ENCODE measurements at places on chromosomes 12 and 14.

DNA sequence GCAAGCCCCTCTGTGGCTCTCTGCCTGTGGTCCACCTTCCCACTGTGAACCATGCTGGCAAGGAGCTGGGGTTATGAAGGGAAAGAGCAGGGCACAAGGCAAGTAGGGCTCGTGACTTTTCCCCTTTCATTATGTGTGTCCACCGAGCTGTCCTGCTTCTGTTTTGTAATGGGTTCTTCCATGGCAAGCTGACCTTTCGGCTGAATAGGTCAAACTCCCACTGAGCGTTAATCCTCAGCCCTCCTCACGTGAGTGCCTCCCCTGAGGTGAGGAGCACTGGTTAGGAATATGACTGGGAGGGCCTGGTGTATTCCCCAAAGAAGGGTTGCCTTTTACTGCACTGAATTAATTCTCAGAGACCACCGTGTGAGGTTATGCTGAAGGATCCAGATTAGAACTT lies 424.3 kb downstream of the NPAS3 start:
- no peak for DNase-seq

DNA sequence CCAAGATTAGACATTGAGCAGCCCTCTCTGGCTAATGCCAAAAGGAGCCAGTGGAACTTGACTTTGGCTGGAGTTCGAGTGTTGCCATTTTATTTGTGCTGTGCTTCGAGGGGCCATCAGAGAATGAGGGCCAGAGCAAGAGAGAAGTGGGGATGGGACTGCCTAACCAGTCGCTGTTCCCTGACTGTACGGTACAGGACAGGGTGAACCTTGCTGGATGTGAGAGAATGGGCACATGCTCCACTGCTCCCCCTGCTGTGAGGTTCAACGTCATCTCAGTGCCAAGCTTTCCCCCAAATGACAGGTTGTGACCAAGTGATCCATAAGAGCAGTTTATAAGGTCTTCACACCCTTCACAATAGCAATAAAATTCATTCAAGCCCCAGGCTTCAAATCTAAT lies 55.1 kb upstream of the BCL11B start:
- DNase-seq = no peak

DNA sequence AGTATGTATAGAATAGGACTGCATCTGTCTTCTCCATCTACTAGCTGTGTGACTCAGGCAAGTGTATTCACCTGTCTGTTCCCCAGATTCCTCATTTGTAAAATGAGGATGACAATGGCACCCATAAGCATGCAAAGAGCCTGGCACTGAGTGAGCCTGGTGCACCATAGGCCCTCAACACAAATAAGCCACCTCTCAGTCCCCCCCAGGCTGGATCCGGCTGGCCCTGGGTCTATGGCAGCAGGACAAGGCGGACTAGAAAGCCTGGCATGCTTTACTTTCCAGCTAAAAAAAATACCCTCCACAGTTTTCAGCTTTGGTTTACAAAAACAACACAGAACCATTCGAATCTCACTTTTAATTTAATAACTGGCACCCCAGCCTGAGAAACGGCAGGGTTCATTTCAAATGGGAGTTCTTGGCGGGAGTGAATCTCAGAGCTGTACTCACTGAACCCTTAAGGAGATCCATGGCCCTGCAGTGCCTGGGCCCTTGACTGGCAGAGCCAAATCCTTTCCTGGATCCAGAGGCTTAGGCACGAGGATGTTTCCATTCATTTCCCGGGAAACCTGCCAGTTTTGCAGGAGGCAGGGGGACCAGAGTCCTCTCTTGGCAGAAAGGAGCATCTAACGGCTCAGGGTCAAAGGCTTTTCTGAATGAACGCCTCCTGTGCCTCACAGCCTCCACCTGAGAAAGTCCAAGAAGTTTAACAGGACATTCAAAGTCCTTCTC lies 17.7 kb downstream of the SYNE3 start:
- DNase-seq = no peak

- DNase-seq = no peak
Observed at GRCh38 chr14:93299416-93299815, 33.4 kb downstream of the BTBD7 start.
